ENCODE measurements at places on chromosomes 2 and 18.

- DNase-seq, result no peak
Observed at GRCh38 chr2:109217362-109218086, 88.5 kb downstream of the SH3RF3 start.

DNA sequence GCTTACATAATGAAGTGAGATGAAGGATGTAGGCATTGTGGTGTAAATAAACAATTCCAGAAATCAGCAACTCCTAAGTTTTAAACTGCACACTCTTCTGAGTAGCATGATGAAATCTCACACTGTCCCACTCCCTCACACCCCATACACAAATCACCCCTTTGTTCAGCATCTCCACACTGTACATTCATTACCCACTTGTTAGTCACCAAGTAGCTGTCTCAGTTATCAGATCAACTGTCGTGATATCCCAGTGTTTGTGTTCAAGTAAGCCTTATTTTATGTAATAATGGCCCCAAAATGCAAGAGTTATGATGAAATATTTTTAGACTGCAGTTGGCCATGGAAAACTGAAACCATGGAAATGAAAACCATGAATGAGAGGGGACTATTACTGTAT, 135.7 kb downstream of the GRB14 start:
- no peak for DNase-seq

DNA sequence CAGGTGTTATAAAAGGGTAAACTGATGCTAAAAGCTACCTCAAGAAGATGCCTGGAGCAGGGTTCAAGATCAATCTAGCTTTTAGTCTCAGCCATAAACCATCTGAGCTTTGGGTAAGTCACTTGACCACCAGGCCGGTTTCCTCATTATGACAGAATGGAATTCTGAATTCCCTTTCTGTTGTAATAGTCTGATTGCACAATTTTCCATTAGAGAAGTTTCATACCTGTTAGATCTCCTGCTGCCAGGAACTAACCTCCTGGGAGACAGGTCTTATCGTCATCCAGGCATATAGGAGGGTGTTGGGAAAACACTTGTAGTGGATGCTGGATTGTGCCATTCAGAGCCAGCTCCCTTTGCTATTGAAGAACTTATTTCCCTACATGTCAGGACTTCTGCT, 272.5 kb downstream of the TDRD15 start:
- no peak for DNase-seq

DNA sequence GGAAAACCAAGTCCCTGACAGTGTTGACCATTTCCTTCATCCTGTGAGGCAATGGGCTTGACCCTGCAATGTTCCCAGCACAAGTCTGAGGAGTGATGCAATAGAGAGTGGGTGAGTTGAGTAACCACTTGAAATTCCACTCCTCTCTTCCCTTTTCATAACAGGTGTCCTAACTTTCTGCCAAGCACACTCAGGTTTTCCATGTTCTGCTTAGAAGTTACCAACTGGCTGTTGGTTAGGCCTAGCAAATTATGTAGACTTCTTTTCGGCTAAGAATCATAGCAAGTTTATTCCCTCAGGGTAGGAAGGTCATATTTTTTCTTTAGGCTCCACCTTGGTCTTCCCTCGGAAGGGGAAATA, 11.5 kb downstream of the GNLY start:
- DNase-seq, result no peak

DNA sequence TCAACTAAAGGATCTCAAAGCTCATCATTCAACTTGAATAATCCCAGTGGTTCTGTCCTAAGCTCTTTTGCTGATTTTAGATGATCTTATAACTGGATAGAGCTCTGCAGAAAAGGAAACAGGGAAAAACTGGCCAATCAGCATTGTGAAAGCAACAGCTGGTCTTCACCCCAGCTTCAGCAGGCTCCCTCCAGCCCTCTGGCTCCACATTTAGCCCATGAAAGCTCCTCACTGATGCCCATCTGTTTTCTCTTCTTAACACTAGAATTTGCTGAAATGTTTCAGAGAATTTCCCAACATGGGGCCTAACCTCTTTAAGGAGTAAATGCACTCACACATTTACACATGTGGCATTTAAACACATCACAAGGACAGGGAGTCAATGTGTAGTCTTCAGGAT, 223.3 kb downstream of the CNTNAP5 start:
- DNase-seq, result peak; percentile 12

DNA sequence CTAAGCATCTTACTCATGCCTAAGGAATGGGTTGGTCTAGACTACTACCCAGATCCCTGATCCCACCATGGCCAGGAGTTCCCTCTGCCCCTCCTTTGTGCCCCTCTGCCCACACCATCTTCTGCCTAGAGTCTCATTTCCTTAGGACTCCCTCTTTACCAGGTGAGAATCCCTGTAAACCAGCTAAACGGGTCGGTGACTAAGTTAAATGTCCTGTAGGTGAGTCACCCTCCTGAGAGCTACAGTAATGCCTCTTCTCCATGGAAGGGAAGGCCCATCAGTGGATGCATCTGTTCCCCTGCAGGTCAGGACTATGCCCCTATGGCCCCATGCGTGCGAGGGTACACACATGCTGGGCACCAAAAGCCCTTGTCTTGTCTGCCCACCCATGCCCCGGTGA, 25.4 kb downstream of the PTGR3 start:
- no peak for DNase-seq

DNA sequence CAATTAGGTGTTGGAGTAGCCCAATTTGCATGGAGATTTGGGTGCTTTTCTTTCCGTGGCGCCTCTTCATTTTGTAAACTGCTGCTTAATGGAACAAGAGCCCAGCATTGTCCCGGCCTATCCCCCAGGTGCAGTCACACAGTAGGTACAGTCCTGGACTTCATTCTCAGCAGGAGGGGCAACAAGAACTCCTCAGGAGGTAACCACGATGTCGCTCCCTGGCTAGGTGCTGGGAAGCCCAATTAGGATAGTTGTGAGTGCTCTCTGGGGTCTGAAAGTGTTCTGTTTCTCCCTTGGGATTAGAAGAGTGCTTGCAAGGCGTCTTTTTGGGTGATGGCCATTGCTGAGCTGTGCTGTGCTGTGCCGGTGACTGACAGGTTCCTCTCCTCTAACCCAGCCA, 53.8 kb downstream of the CABLES1 start:
- DNase-seq, result no peak

DNA sequence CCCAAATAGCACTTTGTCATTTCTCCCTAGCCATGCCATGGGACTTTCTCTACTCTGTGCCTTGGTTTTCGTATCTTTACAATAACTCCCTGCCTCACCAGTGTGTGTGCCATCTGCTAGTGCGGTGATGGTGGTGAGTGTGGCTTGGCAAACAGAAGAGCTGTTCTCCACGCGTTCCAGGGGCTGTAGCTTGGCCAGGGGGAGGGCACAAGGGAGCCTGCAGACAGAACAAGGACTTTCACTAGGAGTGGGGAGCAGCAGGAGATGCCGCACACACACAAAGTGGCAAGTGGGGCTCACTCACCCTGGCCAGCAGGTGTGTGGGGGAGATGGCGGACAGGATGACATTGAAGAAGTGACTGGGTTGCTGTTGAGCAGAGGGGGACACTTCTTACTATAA, 196.9 kb downstream of the HAUS1 start:
- DNase-seq, result no peak

DNA sequence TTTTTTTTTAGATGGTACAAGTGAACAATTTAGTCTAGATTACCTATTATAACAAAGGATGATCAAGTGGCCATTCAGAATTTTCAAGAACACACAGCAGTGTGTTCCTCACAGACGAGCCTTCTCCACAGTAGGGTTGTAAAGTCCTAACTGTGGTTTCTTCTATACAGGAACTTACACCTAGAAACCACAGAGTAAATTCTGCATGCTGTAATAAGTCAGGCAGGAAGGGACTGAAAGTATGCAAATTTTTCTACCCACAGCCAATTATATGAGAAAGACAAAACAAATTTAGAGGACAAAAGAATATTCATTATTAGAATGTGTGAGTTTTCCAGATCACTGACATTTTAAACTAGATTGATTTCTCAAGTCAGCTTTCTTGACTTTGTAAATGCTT, 99.5 kb downstream of the RBMS1 start:
- no peak for DNase-seq

DNA sequence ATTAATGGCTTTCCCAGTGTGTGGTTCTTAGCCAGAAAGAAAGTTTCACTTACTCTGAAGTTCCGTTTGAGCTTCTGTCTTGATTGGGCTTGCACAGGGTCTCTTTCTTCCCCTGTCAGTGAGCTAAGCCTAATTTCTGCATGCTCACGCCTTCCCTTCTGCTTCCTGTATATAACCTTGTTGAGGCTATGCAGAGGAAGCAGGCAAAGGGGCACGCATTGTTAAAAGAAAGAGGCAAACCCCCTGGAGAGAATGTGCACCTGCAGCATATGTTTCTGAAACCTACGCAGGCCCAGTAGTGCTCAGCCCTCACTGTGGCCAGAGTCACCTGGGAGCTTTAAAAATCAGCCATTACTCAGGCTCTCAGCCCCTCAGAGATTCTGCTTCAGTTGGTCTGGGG, 14.5 kb upstream of the PLA2R1 start:
- DNase-seq, result no peak
